ENCODE measurements at places on chromosomes 4 and X. TPM values are rescaled to one million over a fixed set of nuclear protein-coding genes. Genes with fewer than 3 reads are reported as not detected.

- no peak for DNase-seq
These were observed 40.1 kb downstream of the APLN start for GRCh38 chrX:129614481-129615255.

DNA sequence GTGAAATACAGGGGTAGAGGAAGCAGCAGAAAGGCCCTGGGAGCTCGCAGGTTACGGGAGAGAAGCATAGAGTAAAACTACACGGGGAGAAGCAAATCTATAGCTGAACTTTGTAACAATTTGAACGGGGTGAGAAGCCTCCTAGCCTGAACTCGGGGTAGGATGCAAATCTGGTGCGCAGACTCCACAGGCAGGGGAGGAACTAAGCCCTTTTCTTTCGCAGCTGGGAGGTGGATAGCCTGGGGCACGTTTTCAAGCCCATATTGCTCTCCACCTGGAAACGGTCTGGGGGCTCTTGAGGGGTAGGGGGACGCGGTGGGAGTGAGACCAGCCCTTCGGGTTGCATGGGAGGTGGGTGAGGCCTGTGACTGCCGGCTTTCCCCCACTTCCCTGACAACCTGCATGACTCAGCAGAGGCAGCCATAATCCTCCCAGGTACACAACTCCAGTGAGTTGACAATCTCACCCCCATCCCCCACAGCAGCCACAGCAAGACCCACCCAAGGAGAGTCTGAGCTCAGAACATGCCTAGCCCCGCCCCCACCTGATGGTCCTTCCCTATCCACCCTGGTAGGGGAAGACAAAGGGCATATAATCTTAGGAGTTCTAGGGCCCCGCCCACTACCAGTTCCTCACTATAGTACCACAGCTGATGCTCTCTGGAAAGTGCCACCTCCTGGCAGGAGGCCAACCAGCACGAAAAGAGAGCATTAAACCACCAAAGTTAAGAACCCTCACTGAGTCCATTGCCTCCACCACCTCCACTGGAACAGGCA lies 29.9 kb downstream of the SOWAHB start:
- no peak for DNase-seq

- no peak for DNase-seq
These were observed 3.9 kb downstream of the MSMO1 start for GRCh38 chr4:165331359-165331758.

- DNase-seq: no peak
These were observed 33.9 kb upstream of the MAPK10 start for GRCh38 chr4:86393749-86394148.

DNA sequence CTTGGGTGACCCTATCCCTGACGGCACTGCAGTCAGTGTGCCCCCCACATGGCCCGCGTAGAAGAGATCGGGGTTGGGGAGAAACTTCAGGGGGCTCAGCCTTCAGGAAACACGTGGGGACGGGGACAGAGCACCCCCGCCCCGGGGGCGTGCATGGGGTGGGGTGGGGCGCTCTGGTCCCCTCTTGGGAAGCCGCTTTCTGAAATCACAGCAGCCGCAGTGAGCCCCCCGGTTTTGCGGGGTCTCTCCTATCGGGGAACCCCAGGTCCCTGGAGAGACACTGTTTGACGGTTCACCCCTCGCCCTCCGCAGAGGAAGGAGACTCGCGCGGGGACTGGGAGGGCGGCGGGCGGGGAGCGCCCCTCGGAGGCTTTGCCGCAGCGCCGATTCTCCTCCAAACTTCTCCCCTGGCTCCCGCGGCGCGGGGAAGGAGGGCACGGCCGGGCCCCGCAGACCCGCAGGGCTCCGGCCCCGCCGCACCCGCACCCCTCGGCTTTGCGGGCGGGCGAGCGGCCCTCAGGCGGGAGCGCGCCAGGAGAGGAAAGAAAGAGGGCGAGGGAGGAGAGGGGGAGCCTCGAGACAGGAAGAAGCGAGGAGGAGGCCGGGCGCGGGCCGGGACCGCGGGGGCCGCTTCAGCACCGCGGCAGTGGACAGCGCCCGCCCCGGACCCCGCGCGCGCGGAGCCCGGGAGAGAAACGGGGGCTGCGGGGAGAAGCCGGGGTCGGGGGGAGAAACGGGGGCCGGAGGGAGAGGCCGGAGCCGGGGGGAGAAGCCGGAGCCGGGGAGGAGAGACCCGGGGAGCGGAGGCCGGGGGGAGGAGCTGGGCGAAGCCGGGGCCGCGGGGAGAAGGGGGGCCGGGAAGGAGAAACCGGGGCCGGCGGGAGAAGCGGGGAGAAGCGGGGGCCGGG lies 612 bp downstream of the CPLX1 start:
- no peak for DNase-seq

DNA sequence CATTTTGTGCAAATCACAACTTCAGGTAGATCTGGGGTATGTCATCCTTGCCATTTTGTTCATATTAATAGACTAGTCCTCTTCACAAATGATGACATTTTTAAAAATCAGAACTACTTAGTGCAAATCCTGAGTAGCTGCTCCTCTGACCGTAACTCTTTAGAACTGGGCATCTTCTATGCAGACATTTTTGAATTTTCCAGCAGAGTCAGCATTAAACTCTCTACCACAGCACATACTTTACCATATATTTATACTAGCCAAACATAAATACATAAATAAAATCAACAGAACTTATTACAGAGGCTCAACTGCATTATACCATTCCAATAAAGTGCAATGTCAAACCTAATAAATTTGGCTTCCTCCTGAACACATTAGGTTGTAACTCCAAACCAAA lies 4.5 kb upstream of the SLITRK2 start:
- no peak for DNase-seq

DNA sequence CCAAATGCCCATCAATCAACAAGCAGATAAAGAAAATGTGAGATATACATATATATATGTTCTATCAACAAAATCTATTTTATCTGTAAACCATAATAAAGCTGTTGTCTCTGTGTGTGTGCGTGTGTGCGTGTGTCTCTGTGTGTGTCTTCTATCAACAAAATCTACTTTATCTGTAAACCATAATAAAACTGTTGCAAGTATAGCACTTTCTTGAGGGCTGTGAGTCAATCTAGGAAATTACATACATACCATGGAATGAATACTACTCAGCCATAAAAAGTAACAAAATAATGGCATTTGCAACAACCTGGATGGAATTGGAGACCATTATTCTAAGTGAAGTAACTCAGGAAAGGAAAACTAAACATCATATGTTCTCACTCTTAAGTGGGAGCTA lies 12.5 kb upstream of the PLK4 start:
- DNase-seq: no peak

GRCh38 chrX:21734175-21734574 lies 23.7 kb downstream of the SMPX start:
- DNase-seq: no peak

DNA sequence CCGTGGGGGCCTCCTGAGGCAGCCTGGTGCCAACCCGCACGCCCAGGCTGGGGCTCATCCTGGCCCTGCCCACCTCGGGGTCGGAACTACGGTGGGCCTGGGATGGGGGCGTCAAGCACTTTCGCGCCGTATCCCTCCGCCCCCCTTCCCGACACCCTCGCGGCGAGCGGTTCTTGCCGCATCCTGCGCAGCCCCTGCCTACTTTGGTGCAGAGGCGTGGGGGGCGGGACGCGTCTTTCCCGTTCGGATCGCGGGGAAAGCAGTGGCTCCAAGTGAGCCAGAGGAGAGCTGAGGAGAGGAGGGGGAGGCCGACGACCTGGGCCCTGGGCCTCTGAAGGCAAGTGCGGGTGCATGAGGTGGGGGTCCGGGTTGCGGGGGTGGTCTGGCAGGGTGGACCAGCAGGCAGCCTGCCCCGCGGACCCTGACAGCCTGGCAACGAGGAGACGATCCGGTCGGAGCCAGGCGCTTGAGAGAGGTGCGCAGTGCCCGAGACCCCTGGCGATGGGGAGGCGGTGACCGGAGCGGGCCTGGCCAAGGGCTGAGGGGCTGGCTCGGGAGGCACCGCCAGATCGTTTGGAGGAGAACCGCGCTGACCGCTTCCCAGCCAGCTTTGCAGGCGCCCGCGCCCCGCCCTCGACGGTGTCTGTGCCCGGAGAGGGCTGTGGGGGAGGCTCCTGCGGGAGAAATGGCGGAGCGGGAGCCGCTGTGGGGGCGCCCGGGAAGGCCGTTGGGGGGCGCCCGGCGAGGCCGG lies at the start of gene GPRASP2:
TSS of gene GPRASP2 (plus strand) at position 233 of the 751 bp plus-strand sequence. CDS start 2,422 bp downstream, outside the sequence.
- no peak for DNase-seq

DNA sequence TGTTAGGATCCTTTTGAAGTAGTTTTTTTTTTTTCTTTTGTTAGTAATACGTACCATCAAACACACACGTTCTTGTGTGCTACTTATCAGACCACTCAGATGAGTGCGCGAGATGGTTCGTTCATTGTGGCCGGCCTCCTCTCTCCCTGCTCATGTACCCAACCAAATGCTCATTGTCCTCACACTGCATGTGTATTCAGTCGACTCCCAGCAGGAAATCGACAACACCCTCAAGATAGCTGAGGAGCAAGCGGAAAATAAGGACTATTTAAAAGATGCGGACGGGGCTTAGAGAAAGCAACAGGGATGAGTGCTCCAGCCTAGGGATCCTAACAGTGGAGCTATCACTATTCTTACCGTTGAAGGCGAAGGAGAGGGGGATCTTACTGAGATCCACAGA lies 72.9 kb upstream of the GUCY1A1 start:
- no peak for DNase-seq

GRCh38 chr4:35147761-35148160 lies 1096.6 kb downstream of the ARAP2 start:
- DNase-seq: no peak

The SPANXA1 gene
- total RNA-seq: 2.1 TPM

The TMSB15B gene
- total RNA-seq: 17.0 TPM

The SLITRK2 gene
- total RNA-seq: not detected

The MBNL3 gene
- 0.17 TPM for total RNA-seq

The HCFC1 gene
- 40.8 TPM for total RNA-seq

The KCNIP4 gene
- not detected for total RNA-seq

The FRG2 gene
- total RNA-seq: not detected

The CD40LG gene
- not detected for total RNA-seq

The UBQLN2 gene
- total RNA-seq: 12.4 TPM

Data from A172 (cell line).